Left lobe of liver (tissue), 2 donors: ENCODE measurements at places on chromosomes 5 and 9.
A peak's percentile ranks its signal among the peaks of the same experiment; 100 is the strongest.

DNA sequence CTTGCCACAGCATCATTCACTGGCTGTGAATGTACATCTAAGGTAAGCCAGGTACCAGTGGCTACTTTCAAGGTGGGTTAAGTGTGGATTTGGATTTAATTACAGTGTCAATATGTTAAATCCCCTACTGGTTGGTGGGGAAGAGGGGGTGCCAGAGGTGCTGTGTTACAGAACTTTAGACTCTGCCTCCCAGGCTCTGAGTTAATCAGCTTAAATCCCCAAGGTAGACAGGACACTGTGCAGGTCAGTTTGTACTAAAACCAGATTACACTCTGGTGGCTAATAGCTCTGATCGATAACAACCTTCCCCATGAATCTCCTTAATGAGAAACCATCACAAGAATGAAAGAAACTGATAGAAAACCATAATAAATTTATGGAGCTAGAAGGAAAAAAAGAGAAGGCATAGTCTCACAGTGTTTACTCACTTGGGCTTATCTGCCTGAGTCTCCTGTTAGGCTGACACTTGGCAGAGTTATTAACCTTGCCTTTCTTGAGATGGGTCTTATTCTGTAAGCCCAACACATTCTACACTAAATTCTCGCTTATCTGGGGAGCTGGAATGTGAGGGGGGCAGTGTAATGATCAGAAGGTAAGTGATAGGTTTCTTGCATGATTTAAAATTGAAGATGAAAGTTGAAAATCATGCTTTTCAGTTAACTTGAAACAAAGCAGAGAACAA lies 106.8 kb downstream of the LMNB1 start:
- DNase-seq: no peak

DNA sequence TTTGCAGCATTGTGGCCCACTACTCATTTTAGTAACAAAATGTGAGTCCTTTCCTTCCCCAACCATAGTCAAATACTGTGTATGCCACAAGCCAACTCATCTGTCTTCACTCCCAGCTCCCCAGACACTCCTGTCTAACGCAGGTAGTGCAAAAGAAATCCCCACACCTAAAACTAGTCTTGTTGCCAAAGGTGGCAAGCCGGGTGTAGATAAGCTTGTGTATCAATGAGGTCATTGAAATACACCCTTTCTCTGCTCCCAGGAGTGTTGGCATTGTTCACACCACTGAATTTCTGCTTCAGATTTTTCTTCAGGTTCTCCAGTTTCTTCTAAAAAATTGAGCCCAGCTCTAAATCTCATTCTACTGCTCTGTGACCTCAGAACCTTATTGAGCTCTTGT lies 19.7 kb upstream of the RGS7BP start:
- DNase-seq: no peak

DNA sequence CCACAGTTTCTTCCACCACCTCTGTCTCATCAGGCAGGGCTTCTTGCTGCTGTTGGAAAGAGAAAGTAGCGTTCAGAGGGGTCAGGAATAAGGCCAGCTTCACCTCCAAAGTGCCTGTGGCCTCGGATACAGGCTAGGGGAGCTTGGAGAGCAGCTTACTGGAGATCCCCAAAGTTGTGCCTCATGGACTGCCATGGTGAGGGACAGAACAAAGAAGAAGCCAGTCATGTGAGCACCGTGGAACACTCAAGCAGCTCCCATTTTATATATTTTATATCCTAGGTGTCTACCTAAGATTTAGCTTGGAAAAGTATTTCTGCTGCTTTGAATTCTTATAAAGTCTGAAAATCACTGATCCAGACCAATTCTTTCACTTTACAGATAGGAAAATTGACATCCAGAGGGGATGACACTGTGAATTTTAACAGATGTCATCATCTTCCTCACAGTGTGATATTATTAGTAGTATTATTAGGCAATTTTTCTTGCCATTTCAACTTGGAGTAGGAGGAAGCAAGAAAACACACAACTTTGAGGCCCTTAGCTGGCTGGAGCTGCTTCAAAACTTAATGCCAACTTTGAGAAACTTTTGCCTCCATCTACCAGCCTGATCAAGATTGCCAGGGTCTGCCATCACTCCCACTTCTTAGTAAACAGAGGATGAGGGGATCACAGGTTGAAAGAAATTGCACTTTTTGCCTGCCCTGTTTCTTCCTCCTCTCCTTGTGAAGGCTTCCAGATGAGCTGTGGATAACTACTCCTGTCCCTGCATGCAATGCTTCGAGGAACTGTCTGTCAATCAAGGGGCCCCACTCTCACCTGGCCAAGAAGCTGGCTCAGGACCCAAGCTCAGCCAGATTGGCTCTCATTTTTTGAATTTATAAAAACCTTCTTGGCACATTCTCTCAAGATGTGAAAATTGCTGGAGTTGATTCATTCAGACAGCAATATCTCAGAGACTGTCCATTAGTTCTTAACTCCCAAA lies 11.8 kb downstream of the SPARC start:
- DNase-seq: no peak

- DNase-seq: no peak
Observed at GRCh38 chr5:83586874-83587776, 115.6 kb downstream of the VCAN start.

DNA sequence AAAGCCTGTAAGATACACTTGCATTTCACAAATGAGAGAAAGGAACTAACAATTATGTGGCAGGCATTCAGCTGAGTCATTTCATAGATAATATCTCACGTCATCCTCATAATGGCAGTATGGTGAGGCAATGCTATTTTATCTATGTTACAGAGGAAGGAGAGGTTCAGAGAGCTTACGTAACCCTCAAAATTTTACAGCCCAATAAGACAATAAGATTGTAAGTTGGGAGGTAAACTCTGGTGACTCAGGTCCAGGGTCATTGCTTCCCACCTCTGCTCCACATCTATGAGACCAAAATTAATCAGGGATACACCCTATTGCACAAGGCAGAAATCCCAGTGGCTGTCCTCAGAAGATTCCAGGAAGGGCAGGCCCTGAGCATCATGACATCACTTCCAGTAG lies 309.7 kb downstream of the NSG2 start:
- no peak for DNase-seq

DNA sequence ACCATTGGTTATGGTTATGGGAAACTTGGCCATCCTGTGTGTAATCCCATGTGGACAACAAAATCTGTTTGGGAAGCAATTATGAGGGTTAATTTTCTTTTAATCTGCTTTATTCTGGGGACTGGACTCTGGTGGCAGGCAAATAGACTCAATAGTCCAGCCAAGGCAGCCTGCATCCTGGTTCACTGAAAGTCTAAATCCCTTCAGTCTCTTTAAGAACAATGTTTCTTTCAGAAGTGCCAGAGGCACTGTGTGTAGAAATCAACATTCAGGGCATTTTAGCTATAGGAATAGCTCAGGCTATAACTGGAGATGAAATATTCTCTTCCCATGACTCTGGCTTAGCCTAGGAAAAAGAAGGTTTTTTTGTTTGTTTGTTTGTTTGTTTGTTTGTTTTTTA lies 118.0 kb downstream of the SPATA31D1 start:
- DNase-seq: no peak

GRCh38 chr5:71830681-71831539 lies 111.8 kb downstream of the CARTPT start:
- no peak for DNase-seq

GRCh38 chr9:112861638-112862555 lies 28.8 kb downstream of the SLC46A2 start:
- no peak for DNase-seq

DNA sequence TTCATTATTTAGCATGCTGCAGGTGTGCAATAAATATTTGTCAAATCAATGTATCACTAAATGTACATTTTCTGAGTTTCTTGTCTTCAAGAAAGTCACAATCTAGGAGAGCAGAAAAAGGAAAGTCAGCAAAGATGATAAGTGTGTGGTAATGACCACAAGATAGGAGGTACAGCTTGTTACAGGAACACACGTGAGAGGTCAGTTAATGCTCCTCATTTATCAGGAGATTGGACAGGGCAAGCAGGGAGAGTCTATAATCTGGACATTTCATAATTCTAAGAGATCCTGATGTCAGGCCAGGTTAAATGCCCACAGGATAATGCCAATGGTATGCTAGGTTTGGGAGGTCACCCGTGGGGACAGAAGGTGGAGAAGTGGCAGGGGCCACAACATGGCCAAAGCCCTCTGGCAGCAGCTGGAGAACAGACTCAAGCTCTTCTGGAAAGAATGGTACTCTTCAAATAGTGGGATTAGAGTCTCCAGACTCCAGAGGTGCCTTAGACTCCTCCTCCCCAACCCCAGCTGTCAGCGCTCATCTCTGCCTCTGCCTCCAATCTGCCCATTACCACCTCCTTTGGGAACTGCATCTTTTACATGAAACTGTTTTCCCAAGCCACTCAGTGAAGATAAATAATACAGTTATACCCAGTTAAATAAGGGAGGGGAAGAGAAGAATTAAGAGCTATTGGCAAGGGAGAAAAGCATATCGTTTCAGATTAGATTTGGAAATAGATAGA lies 114.3 kb downstream of the ASTN2 start:
- DNase-seq: no peak

DNA sequence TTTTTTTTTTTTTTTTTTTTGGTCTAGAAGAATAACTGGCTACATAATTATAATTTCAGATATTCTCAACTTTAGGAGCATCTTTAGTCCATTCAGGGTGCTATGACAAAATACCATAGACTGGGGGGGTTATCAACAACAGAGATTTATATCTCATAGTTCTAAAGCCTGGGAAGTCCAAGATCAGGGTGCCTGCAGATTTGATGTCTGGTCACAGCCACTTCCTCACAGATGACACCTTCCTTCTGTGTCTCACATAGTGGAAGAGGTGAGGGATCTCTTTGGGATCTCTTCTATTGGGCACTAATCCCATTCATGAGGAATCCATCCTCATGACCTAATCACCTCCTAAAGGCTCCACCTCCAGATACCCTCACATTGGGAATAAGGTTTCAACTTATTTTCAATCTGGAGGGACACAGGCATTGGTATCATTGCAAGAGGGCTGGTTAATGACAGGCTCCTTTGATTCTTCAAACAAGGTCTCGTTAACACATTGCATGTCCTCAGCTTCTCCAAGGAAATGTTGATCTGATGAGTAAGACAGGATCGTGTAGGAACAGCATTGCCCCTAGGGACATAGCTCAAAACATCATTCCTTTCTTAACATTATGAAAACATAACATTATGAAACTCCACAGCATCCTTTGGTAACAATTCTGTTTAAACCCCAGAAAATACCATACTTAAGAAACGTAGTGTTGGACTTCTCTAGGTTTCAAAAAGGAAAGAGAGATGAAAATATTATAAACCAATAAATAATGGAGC lies 372.4 kb downstream of the SEMA5A start:
- no peak for DNase-seq

DNA sequence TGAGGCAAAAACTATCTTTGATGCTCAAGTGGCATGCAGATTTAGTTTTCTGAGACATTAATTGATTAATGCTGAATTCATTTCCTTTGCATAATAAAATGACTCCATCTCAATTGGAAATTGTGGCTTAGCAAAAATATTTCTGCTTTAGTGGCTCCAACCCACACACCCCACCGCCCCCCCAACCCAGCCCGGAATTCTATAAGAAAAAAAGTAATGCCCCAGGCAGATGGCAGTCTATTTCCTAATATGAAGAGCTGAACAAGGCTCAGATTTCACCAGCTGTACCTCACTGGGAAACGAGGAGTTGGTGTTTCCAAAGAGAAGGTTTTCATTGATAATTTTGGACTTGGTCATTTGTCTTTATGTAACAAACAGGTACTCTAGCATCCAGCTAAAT lies 182.1 kb downstream of the FBN2 start:
- DNase-seq: no peak

- DNase-seq: no peak
Observed at GRCh38 chr5:142830241-142831008, 60.2 kb downstream of the ARHGAP26 start.

DNA sequence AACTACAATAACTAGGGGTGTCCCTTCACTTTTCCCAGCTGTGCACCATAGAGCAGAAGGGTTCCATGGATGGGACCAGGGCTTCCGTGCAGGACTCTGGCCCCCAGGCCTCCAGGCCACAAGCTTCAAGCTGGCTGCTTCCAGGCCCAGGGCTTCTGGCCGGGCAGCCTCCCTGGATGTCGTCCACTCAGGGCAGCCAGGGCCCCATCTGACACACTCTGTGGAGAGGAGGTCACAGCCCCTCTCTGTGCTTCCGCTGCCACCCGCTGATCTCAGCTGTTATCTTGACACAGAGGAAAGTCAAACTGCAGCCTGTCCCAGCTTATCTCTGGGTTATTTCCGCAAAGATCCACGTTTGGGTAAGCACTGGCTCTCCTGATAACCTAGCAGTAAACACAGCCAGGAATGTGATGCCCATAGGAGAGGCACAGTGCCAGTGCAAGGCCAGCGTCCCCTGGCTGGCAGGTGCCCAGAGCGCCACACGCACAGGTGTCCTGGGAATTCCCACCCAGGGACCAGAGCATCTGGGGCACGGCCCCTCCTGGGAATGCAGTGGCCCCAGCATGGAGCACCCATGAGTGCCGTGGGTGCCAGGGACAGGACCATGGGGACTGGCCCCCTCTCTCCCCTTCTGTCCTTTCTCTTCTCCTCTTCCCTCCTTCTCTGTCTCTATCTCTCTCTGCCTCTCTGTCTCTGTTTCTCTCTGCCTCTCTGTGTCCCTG lies 15.6 kb upstream of the SLC6A19 start:
- peak; percentile 95 for DNase-seq

- DNase-seq: no peak
Observed at GRCh38 chr5:16754601-16755000, 137.8 kb upstream of the RETREG1 start.

DNA sequence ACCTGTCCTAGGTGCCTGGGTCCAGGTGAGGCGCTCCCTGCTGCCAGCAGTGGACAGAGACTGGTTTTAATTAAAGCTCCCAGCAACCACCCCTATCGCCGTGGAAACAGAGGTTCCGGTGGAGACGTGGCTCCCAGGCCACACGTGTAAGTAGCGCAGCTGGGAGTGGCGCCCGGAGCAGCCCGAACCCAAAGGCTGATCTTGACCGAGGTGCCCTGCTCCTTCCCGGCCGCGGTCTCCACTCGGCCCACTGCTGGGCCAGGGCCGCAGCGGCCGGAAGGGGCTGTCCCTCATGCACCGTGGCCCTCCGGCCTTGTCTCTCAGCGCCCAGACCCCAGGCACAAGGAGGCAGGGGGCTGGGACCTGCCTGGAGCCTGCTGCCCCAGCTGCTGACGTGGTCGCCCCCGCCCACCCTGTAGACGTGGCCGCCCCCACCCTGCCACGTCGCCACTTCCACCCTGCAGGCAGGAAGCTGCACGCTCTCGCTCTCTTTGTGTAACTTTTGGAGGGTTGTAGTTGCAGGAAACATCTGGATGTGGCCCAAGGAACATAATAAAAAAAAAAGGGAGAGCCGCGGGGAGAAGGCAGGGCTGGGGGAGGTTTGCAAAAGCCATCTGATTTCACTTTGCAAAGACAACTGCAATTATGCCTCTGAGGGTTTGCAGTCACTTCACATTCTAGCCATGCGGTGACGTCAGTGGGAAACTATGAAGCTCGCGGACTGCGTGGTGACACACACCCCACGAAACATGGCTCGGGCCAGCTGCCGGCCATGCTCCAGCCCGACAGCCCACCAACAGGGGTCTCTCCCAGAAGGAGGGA lies 129.9 kb downstream of the RXRA start:
- DNase-seq: peak; percentile 63

DNA sequence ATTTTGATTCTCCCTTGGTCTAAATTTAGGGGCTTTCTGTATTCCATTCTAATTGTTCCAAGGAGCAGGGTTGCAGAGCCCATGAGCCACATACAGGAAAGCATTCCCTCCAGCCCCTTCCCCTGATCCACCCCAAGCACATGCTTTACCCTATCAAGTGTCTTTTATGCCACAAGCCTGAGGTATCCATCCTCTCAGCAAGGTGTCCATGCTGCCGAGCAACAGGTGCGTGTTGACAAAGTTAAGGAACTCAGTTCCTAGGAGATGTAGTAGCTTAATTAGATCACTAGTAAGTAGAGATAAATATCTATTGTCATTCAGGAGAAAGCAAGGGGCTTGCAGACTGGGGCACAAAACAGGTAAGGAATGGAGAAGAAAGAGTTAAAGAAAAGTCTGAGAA lies 57.8 kb downstream of the FEM1C start:
- no peak for DNase-seq
